Activated CD4-positive, alpha-beta T cell treated with anti-CD3 and anti-CD28 coated beads for 1 hour (primary cell): ENCODE measurements at places on chromosomes 2 and 18.

DNA sequence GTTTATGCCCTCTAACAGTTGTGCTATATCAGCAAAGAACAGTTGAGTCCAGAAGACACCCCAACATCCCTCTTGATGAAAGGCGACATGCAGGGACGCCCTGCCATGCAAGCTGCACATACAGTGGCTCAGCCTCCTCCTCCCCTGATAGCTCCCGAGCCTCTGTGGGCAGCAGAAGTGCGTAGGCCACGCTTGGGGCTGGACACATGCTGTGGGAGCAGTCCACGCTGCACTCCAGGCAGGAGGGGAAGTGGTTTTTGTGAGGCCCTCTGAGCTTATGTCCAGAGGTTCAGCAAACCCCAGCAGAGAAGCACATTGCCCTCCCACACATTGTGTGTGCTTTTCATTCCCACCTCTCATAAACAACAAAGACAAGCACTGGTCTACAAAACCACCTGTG, 162.1 kb downstream of the SEPTIN10 start:
- no peak for DNase-seq

DNA sequence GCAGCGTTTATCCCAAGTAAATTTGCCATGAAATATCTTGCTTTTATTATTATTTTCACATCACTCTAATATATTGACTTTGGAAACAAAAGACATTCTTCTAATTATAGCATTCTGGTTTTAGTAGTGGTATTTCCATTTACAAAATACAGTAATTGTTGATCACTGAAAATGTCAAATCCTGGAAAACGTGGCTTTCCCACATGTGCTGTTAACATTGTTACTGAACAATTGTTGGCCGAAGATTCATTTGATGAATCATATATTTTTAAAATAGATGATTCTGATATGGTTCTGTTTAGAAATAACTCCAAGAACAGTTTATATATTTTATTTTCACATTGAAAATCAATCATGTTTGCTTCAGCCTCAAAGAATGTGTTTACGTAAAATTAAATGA, 32.9 kb downstream of the SP140 start:
- DNase-seq = no peak

DNA sequence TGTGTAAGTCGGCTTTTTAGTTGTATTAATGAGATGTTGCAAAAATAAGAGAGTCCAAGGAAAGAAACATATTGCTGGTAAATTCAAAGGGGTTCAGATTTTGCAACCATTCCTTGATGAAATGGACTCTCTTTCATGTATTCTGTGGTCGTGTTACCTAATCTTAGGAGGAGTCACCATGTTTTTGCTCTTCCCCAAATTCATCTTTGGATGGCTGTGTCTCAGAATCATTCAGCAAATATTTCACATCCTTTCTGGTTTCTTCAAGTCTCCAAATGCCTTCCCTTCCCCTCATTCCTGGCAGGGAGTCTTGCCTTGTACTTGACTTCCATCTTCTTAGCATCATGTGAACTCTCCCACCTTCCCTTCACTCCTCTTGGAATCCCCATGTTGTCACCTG, 66.1 kb downstream of the PTPRM start:
- no peak for DNase-seq

- no peak for DNase-seq
These were observed 150.3 kb downstream of the UBR3 start for GRCh38 chr2:169977530-169977929.

DNA sequence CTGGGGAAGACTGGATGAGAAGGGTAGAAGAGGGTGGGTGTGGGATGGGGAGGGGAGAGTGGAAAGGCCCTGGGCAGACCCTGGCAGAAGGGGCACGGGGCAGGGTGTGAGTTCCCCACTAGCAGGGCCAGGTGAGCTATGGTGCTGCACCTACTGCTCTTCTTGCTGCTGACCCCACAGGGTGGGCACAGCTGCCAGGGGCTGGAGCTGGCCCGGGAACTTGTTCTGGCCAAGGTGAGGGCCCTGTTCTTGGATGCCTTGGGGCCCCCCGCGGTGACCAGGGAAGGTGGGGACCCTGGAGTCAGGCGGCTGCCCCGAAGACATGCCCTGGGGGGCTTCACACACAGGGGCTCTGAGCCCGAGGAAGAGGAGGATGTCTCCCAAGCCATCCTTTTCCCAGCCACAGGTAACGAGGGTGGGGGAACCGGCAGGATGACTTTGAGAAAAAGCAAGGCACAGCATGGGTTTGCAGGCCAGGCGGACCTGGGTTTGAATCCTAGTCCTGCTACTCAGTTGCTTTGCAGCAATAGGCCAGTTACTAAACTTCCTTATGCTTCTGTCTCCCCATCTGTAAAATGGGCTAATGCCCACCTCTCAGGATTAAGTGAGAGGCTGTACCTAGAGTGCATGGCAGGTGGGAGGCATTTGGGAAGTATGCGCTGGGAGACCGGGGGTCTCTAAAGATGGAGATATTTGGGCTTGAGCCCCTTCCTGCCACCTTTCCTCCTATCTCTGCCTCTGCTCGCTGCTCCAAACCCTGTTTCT, at the start of gene INHA:
Gene INHA (plus strand): TSS at position 74 of the 765 bp plus-strand sequence. CDS start 65 bp downstream, at position 139.
- DNase-seq = no peak

- no peak for DNase-seq
These were observed 14.5 kb upstream of the ASPRV1 start for GRCh38 chr2:69975853-69976462.

DNA sequence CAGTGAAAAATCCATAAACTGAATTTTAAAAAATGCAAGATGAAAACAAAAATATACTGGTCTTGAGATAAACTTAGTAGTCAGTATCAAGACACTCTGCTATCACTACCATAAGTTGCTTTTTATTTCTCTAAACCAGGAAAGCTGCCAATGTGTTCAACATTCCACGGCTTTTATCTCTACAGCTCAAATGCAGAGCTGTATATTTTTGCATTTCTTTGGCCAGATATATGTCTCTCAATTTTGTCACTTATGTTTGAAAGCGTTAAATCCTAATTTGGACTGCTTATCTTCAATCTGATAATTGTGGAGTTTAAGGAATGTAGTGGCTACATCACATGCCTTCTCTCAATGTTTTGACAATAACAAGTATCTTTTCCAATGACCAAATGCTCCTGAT, 609.5 kb downstream of the EPHA4 start:
- no peak for DNase-seq

DNA sequence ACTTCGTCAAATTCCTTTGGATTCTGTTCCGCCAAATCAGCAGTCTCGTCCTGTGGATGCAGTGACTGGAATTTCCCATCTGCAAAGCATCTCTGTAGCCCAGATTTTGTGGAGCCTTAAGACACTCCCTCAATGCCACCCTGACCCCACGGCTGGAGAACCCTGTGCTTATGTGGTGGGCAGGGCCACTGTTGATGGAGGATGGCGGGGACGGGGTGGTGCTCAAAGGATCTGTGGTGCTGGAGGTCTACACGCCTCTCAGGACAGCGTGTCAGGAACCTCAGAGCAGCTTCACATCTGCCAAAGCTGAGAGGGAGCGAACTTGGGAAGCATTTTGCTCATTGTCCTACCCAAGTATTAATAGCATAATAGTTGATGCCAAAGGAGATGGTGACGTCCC, 200.1 kb downstream of the MGAT5 start:
- no peak for DNase-seq

- no peak for DNase-seq
These were observed 795 bp downstream of the ANKRD39 start for GRCh38 chr2:96856776-96857666.

DNA sequence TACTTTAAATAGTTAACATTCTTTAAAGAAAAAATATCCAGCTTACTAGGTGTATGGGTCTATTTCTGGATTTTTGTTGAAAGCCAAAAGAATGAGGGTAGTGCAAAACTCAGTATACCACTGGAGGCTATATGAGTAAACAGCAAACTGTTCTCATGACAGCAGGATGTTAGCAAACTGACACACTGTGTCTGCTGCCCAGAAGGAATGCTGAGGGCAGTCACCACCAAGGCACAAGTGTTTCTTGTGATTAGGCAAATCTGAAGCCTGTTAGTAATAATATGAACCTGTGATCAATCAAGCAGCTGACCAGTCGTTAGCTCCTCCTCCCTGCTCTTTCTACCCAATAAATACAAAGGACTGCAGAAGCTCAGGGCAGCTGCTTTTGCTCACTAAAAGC, 50.5 kb upstream of the SULT1C3 start:
- DNase-seq = no peak

DNA sequence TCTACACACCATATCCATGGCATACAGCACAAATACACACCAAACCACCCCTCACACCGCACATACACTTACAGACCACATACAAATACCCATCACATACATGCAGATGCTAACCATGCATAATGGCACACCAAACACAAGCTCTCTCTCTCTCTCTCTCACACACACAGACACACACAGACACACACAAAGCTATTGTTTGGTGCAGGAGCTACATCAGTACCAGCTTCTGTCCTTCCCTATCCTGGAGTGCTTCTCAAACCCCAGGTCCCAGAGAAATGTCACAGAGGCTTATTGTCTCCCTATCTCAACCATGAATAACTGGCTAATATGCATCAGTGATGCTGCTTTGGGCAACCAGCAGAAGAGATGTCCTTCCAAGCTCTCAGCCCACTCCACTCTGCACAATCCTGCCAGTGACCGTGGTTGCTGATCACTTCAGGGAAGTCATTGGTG, 36.5 kb upstream of the ST3GAL5 start:
- no peak for DNase-seq

DNA sequence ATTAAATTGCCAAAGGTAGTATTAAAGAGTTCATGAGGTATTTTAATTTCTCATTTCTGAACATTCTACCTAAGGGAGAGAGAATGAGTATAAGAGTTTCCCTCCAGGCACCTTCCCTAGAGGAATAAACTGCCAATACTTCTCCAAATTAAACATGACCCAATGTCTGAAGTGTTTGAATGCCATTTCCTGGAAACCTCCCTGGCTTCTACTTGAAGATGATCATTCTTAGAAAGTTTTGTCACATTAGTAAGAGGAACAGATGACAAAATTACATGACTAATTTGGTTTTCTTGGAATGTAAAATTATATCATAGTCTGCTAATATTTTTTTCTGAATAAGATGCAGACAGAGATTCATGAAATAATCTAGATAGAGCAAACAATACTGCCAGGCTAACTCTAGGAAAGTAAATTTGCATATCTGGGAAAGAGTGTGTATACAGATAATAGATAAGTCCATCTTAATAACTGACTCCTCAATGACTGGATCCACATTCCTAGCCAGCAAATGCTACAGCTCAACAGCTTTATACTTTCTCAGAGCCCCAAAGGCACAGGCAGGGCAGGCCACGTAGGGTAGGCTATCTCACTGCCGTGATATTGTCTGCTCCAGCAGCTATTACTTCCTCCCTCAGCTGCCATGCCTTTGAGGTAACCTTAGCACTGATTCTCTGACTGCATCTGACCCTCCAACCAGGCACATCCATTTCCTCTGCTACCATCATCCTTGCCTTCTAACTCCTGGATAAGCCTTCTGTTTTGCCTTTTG, 630.8 kb upstream of the PIK3C3 start:
- no peak for DNase-seq

GRCh38 chr2:72914589-72915319, 2.6 kb upstream of the EMX1 start:
- no peak for DNase-seq

- no peak for DNase-seq
These were observed 631.8 kb upstream of the RAB6C start for GRCh38 chr2:129347486-129348217.

- no peak for DNase-seq
These were observed 166.3 kb downstream of the NRP2 start for GRCh38 chr2:205848601-205849000.

DNA sequence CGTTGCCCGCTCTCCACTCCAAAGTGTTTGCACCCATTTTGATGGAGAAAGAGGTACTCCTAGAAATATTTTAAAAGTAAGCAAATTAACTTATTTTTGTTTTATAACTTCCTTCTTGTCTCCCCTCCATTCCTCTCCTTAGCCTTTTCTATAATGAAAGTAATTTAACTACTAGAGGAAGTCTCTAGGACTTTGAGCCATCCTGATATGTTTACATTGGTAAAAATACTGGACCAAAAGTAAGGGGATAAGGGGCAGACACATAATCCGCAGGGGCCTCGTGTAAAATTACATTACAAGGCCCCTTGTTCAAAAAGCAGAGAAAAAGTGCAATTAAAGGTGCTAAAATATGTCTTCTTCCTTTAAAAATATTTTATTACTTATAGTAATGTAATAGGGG, 55.4 kb downstream of the MYOM1 start:
- no peak for DNase-seq

GRCh38 chr18:77442393-77442792, 192.7 kb downstream of the GALR1 start:
- DNase-seq = no peak

GRCh38 chr2:238130111-238130695, 8.3 kb upstream of the KLHL30 start:
- DNase-seq = no peak

GRCh38 chr2:239438995-239439753, 38.4 kb upstream of the HDAC4 start:
- no peak for DNase-seq

DNA sequence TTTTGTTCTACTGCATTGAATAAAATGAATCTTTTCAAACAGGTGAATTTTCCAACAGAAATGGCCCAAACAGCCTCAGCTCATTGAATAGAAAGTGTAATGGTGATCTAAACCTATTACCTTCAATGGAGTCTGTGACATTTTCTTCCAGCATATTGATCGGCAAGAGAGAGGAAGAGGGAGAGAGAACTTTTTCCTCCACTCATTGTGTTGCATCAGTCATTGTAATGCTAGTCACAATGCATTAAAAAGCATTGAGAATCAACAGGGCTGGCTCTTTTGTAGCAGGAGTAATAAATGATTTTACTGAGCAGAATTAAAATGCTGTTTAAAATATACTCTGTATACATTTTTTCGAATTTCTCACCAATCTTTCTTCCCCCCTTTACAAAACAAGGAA, 1794.5 kb upstream of the CELF4 start:
- no peak for DNase-seq

- no peak for DNase-seq
These were observed 63.5 kb upstream of the THOC1 start for GRCh38 chr18:331221-331821.

DNA sequence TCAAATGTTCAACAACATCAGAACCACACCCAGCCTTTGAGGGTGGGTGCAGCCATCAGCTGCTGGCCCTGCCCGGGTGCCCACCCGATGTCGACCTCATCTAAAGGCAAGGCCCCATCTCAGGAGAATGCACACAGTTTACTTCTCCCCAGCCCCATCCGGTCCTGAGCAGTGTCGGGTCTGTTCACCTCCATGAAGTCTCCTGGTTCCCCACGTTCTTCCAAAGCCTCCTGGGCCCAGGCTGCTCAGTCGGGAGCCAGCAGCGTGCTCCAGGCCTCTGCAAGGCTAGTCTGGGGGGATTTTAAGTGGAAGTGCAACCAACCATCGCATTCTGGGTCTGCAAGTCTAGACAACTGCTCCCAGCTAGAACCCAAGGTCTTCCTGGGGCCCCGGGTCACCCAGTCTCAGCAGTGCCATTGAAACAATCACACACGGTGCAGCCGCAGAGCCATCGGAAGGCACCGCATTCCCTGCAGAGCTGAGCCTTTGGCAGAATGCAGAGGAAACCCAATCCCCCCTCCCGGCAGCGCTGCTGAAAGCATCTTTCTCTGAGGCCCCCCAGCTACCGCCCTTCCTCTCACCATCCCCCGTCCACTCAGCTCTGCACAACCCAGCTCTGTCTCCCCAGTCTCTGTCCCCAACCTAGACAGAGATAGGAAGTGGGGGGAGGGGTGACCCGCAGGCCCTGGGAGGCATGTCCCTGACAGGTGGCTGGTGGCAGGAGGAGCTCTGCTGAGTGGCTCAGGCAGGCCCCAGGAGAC, 8.5 kb downstream of the ESPNL start:
- no peak for DNase-seq

GRCh38 chr2:201182650-201183364, at the start of gene CASP10:
CASP10 (plus strand) TSS chr2:201183141; CDS start chr2:201185778, 2,637 bp downstream.
- DNase-seq = no peak
